CD4-positive, alpha-beta T cell treated with Interleukin-4 for 4 hours (primary cell): ENCODE measurements at places on chromosomes 2 and 18.

GRCh38 chr2:241314226-241315092, 1.0 kb downstream of the HDLBP start:
- DNase-seq = no peak

GRCh38 chr18:23971666-23972230, 42.8 kb upstream of the TTC39C start:
- DNase-seq = no peak

GRCh38 chr2:43333101-43333655, 106.8 kb upstream of the ZFP36L2 start:
- DNase-seq = no peak

- no peak for DNase-seq
Measured at GRCh38 chr2:72924353-72925240, 7.3 kb downstream of the EMX1 start.

- no peak for DNase-seq
Measured at GRCh38 chr2:217166241-217166850, 306.5 kb upstream of the TNP1 start.

DNA sequence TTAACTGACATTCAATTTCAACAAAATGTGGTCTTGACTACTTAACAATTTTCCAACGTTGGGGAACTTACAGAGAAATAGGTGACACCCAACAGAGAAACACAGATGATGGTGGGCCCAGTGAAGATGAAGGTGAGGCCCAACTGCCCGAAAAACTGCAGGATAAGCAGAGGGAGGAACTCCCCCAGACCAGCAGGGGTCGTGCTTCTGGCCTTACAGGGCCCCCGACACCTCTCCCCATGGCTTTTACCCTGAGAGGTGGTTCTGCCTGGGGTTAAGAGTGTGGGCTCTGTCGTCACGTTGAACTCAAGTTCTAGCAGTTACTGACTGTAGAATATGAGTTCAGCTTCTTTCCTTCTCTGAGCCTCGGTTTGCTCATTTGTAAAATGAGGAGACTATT, 119.5 kb upstream of the SMIM21 start:
- no peak for DNase-seq
